ENCODE measurements at places on chromosomes 6 and 20.

GRCh38 chr6:7900621-7901020 is 10.0 kb downstream of the TXNDC5 start:
- no peak for DNase-seq

GRCh38 chr20:58497076-58497641 is 18.0 kb downstream of the APCDD1L start:
- DNase-seq: no peak

DNA sequence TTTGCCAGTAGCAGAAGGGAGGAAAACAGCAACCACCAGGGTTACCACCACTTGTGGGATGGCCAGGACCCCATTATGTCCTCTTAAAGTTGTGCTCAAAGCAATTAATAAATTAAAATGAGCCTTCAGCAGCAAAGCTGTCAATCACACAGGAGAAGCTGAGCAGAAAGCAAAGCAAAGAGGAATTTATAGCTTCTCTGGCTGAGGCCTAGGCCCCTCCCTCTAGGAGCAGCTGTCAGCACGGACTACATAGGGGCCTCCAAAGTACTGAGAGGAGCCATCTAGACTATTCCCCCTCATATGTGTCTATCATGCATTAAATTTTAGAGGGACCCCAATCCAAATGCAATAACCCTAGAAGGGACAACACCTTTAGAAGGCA is 6.4 kb downstream of the CCND3 start:
- no peak for DNase-seq

DNA sequence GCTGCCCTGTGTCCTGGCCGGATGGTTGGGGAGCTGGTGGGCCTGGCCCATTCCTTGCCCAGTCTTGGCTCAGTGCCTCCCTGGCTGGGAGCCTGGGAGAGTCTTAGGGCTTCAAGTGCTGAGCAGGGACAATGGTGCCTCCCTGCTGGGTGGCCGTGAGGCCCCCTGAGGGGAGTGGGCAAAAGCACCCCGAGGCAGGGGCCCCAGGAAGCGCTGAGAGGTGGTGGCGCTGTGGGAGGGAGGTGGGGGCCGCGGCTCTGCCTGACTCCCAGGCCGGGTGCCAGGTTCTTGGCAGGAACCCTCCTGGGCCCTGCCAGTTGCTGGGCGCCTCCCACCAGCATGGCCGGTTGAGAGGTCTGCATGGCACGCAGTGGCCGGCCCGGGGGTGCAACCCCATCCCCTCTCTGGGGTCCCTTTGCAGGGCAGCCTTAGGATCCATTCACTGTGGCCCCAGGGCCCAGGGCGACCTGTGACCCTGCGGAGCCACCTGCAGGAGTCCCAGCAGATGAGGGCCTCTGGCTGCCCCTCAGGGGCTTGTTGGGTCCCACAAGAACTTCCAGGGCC is 9.2 kb upstream of the RPS21 start:
- no peak for DNase-seq

DNA sequence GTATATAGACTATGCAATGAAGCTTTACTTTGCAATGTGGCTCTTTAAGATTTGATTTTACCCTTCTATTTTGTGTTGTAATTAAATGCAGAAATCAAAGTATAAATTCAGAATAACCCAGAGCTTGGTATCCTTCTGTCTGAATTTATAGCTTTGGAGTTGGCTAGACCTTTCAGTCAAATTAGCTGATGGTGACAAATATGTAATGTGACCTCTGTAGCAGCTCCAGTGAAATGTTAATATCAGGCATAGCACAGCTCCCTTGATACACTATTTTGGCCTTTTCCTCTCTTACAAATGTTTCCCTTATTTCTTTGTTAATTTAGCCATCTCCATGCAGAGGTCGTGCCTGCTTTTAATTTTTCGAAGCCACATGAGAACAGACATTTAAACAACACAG is 11.1 kb downstream of the CBFA2T2 start:
- DNase-seq: no peak

GRCh38 chr6:147750413-147750812 is 241.9 kb downstream of the SAMD5 start:
- no peak for DNase-seq

GRCh38 chr6:14134211-14134910 is 16.8 kb downstream of the CD83 start:
- no peak for DNase-seq

GRCh38 chr6:74199215-74199915 is 503.4 kb downstream of the CD109 start:
- DNase-seq: no peak

GRCh38 chr6:156809034-156809433 is 31.9 kb downstream of the ARID1B start:
- no peak for DNase-seq

- no peak for DNase-seq
Observed at GRCh38 chr6:122628714-122629113, 18.5 kb downstream of the PKIB start.

- DNase-seq: no peak
Observed at GRCh38 chr6:5151360-5151954, 66.3 kb downstream of the PPP1R3G start.

DNA sequence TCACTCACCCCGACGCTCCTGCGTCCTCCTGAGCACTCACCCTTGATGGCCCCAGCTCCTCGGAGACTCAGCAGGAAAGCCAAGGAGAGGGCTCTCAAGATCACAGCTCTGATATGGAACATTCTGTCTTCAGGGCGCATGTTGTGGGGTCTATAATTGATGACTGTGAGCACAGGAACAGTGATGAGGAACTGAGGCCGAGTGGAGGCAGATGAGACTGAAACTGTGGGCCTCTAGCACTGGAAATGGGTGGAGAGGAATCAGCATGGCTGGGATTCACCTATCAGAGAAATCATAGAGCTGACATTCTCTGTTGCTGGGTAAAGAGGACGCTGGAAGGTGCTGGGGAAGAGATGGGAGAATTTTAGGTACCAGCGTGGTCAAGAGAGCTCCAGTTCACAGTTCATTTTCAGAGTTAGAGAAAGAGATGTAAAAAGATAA is at the start of gene HLA-DPA1:
Gene HLA-DPA1 (minus strand): TSS at position 219 of the 441 bp plus-strand sequence.
- no peak for DNase-seq

- DNase-seq: no peak
Observed at GRCh38 chr20:45934046-45934585, 367 bp upstream of the PCIF1 start.

DNA sequence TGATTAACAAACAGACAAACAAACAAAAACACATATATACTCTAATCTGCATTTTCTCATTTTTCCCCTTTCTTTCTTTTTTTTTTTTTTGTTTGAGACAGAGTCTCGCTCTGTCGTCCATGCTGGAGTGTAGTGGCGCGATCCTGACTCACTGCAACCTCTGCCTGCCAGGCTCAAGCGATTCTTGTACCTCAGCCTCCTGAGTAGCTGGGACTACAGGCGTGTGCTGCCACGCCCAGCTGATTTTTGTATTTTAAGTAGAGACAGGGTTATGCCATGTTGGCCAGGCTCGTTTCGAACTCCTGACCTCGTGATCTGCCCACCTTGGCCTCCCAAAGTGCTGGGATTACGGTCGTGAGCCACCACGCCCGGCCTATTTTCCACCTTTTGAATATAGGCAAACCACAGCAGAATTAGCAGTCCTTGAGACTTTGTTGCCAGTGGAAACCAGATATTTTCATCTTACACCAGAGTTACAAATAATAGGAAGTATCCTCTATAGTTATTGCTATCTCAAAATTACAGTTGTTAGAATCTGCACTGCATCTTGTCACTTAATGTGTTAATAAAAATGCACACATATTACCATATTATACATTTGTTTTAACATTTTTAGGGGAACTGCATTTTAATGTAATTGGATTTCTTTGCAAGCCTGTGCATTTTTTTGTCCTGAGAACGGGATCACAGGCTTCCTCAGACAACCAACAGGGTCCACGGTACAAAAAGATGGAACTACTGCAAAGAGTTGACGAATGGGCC is 208.2 kb upstream of the ZNF217 start:
- no peak for DNase-seq

GRCh38 chr6:84033523-84034451 is at the start of gene MRAP2:
Gene MRAP2, plus strand, starts transcription at chr6:84033772. Its CDS starts 21,547 bp downstream, at chr6:84055319.
- no peak for DNase-seq

GRCh38 chr6:168320634-168321033 is 1.1 kb upstream of the DACT2 start:
- DNase-seq: no peak

DNA sequence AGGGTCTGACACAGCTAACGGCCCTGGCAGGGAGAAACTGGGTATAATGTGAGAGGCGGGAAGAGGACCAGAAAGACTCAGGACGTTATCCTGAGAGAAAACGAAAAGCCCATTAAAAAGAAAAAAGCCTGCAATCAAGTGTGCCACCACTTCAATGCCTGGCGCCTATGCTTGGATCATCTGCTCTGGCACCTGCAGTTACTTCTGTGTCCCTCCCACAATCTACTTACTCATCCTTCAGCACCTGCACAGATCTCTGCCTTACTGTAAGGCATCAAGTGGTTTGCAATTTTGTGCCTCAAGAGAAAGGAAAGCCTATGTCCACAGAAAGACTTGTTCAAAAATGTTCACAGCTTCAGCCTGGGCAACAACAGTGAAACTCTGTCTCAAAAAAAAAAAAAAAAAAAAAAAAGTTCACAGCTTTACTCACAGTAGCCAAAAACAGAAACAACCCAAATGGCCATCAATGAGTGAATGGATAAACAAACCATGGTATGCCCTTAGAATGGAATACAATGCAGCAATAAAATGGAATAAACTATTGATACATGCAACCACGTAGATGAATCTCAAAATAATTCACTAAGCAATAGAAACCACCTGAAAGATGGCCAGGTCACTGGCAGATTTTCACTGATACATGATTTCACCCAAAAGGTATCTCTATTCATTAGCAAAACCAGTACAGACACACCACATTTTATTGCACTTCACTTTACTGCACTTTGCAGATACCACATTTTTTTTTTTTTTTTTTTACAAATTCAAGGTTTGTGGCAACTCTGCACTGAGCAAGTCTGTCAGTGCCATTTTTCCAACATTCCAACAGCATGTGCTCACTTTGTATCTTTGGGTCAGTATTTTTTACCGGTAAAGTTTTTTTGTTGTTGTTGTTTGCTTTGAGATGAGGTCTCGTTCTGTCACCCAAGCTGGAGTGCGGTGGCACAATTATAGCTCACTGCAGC is 48.6 kb downstream of the ABHD12 start:
- no peak for DNase-seq

DNA sequence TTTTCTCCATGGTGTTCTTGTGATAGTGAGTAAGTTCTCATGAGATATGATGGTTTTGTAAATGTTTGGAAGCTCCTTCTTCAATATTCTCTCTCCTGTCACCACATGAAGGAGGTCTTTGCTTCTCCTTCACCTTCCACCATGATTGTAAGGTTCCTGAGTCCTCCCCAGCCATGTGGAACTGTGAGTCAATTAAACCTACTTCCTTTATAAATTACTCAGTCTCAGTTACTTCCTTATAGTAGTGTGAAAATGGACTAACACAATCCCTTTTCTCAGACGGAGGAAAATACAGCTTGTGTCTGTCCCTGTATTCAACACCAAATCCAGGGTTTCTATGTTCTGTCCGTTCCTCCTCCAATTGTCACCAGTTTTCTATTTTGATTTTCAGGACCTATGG is 181.0 kb downstream of the ALDH8A1 start:
- no peak for DNase-seq

DNA sequence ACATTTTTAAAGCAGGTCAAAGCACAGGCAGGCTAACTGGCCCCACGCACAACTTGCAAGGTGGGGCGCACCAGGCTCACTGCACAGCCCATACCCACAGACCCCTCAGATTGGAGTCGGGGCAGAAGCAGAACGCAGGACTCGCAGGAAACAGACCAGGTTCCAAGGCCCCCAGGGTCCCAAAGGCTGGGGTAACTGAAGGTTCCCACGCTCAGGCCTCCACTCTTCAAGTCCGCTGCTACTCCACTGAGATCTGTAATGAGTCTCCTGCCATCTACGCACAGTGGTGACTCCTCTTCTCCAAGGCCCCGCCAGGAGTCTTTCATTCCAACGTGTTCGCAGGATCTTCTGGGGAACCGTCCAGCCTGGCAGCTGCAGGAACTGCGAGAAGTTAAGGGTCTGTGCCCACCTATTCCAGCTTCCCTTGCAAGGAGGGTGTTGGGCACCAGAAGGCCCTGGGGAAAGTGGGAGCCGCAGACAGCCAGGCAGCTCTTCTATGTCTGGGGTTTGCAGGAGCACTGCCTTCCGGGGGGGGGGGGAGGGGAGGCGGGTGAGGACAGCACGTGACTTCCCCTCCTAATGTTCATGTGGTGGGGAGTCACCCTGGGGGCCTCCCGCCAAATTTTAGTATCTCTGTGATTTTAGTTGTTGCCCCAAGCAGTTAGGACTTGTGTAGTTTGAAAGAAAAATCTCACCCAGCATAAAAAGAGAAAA is 2.0 kb upstream of the TAF4 start:
- DNase-seq: no peak

- no peak for DNase-seq
Observed at GRCh38 chr20:60381643-60382400, 423.6 kb downstream of the CDH26 start.

DNA sequence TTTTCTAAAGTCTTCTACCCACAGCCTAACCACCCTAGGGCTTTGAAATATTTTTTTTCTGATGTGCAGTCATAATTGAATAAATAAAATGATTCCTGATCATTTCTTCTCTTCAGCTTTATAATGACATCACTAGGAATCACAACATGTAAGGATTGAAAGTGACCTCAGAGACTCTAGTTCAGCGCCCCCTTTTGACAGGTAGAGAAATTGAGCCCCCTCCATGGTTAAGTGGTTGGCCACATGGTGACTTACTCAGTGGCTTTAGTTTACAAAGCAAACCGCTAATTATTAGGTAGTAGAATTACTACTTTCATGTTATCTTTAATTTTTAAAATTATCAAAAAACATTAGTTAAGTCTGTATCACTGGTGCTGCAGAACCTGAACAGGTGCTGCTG is 13.3 kb upstream of the SLC2A12 start:
- DNase-seq: no peak

DNA sequence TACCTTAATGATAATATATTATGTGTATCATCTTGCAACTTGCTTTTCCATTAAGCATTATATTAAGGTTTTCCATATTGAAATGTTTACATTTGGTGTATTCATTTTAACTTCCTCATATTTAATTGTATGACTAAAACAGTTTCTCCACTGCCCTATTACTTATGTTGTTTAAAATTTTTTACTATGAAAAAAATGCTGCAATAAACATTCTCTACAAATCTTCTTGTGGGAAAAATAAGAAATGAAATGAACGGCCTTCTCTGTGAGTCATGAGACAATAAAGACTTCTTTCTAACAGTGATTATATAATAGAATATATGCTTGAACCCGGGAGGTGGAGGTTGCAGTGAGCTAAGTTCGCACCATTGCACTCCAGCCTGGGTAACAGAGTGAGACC is 25.5 kb downstream of the FASTKD5 start:
- no peak for DNase-seq
